ENCODE measurements at places on chromosomes 7 and 10.
A peak's percentile ranks its signal among the peaks of the same experiment; 100 is the strongest.

GRCh38 chr10:8159341-8160165 lies 105.1 kb downstream of the GATA3 start:
- no peak for ATAC-seq

- no peak for ATAC-seq
Observed at GRCh38 chr7:39228946-39229345, 251.2 kb downstream of the POU6F2 start.

- no peak for ATAC-seq
Observed at GRCh38 chr10:89669985-89670384, 24.9 kb upstream of the PANK1 start.

DNA sequence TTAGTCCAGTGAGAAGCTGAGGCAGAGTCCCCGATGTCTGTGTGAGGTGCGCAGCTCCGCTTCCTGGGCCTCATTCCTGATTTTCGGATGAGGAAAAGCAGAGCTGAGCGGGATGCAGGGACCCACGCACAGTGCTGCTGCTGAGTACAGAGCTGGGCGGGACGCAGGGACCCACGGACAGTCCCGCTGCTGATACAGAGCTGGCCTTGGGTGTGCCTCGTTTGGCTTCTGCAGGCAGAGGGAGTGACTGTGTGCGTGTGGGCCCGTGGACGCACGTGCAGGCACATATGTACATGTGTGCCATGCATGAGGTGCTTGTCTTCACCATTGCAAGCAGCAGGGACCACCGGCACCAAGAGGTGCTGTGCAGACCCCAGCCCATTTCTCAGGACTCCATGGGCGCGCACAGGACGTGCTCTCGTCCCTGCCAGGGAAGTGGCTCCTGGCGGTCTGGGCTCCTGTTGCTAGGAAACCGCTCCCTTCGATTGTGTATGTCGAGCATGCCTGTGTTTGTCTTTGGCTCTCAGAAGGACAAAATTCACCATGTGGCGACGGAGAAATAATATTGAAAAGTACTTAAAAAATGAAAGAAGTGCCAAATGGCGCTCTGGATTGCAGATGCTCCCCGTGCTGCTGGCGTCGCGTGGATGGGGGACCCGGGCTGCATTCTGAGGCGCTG lies 303.8 kb upstream of the MKI67 start:
- ATAC-seq = no peak

GRCh38 chr10:48365668-48366067 lies 59.2 kb downstream of the MAPK8 start:
- ATAC-seq = peak; percentile 43

GRCh38 chr10:944034-944831 lies 12.7 kb upstream of the LARP4B start:
- ATAC-seq = peak; percentile 95

DNA sequence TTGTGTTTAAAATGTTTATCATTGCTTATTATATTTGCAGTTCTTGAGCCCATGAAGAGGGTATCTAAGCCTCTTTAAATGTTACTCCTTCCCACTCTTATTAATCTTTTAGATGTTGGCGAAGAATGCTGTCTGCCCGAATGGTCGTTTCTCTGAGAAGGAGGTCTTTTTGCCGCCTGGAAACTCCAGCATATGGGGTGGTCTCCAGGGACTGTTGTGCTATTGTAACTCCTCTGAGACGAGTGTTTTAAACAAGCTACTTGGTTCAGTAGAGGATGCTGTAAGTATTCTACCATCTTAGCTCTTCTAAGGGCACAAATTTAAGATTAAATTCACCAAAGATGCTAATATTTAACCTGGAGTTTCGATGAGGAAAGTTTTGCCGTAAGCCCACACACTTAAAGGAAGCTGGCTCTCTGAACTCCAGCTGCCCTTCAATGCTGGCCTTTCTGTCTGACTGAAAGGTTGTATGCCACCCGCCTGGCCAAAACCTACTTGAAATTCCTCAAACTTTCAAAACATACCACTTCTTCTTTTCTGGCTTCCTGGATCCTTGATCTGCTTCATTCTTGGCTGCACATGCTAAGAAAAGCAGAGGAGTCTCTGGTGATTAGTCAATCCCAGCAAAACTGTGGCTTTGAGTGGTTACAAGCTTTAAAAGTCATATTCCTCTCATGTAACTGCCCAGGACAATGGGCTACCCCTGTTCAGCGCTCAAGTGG lies 74.7 kb downstream of the ABCA13 start:
- no peak for ATAC-seq

All from esophagus mucosa (tissue), 1 donor.